ENCODE measurements at places on chromosomes 13 and 19.
A peak's percentile ranks its signal among the peaks of the same experiment; 100 is the strongest.

GRCh38 chr19:30215248-30215647 lies 156.9 kb upstream of the ZNF536 start:
- no peak for DNase-seq

DNA sequence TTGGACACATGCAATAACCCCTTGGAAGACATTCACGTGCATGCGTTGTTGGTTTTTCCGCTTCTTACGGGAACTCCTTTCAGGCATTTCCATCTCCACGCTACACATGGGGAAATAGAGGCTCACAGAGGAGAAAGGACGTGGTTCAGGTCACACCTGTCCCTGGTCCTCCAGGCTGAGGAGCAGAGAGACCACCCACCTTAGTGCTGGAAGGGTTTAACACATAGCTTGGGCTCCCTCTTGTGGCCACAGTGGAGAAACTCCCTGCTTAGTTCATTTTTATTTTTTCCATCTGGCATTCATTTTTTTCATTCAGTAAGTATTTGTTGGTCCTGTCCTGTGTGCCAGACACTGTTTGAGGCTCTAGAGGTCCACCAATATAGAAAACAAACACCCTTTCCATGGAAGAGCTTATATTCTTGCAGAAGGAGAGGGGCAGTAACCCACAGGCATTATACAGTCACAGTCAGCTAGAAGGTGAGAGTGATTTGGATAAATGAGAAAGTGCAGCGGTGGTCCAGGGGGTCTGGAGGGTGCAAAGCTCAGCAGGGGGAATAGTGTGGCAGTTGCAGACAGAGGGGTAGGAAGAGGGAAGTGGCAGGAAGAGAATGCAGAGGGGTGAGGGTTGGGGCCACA lies 24.2 kb upstream of the TTYH1 start:
- DNase-seq: peak; percentile 63

GRCh38 chr13:31088826-31089420 lies 72.8 kb downstream of the HSPH1 start:
- DNase-seq: no peak

GRCh38 chr13:23703246-23703860 lies 133.1 kb downstream of the TNFRSF19 start:
- no peak for DNase-seq

DNA sequence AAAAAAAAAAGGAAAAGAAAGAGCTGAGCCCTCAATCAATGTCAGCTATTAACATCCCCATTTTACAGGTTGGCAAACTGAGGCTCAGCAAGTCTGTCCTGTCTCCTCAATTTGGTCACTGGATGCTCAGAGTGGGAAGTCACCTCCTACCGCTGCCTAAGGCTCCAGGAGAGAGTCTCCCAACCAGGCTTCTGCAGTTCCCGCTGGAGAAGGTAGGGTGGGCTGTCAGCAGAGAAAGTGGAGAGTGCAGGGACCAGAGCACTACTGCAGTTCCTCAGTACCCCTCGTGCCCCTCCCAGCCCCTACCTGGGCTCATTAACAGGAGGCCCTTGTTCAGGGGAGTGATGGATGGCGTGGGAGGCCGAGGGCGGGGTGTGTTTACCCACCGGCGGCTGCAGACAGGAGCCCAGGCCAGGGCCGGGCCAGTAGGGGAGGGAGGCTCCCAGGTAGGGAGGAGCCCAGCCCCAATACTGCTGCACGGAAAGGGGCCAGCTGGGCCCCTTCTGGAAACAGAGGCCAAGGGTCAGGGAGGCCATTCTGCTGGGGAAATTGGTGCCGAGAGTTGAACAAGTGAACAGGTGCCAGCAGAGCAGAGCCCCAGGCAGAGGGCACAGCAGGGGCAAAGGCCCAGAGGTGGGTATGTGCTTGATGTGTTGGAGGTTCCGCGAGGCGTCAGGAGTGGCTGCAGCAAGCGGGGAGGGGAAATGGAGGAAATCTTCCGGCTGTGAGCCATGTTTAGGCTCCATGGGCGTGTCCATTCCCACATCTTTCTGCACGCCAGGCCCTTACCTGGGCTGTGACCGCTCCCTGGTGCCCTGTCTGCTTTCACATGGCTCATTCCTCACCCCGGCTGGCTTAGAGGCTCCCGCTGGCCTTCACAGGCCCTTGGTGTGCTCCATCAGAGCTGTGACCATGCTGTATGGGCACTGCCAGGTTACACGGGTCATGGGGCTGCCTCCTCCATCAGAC lies 7.6 kb upstream of the COMP start:
- no peak for DNase-seq

GRCh38 chr19:2274185-2274711 lies 7.7 kb downstream of the PEAK3 start:
- DNase-seq: no peak

GRCh38 chr13:65789815-65790214 lies 1440.3 kb downstream of the PCDH9 start:
- no peak for DNase-seq

DNA sequence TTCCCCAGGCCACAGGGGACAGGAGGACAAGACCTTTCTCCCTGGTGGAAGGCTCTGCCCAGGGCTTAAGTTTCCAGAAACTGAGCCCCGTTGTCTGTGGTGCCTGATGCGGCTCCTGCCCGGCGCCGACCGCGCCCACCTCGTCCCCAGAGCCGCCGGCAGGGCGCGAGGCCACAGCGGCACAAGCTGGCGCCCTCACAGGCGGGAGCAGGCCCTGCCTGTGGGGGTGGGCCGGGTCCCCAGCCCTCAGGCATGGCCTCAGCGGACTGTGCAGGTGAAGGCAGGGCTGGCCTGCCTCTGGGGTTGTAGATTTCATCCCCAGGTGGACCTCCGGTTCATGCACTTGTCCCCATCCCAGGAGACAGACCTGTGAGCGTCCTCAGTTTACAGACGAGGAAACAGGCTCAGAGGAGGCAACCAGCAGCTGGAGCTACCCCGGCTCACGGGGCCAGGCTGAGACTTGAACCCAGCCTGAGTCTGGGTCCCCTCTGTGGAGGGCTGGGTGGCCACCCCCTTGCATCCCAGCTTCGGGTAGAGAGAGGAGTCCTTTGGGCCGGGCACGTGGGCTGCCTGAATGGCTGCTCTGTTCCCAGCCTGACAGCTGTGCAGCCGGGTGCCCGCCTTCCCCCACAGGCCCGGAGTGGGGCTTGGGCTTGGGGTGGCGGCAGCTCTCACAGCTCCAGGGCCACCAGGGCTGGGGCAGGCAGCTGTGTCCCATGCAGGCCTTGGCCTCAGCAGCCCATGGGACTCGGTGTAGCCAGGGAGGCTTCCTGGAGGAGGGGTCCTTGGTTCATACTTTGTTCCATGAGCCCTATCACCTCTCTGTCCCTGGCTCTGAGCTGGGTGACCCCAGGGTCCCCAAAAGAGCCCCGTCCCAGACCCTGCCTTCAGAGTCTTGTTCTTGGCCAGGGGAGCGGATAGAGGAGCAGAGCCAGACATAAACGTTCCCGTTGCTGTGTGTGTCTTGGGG lies 26.8 kb downstream of the PIAS4 start:
- no peak for DNase-seq

All from activated T-cell treated with anti-CD3 and anti-CD28 coated beads for 4 hours (primary cell).